NCI-H2081 treated with DMSO at 0.1 percent for 48 hours (cell line): ENCODE measurements at places on chromosomes 3 and 15.

DNA sequence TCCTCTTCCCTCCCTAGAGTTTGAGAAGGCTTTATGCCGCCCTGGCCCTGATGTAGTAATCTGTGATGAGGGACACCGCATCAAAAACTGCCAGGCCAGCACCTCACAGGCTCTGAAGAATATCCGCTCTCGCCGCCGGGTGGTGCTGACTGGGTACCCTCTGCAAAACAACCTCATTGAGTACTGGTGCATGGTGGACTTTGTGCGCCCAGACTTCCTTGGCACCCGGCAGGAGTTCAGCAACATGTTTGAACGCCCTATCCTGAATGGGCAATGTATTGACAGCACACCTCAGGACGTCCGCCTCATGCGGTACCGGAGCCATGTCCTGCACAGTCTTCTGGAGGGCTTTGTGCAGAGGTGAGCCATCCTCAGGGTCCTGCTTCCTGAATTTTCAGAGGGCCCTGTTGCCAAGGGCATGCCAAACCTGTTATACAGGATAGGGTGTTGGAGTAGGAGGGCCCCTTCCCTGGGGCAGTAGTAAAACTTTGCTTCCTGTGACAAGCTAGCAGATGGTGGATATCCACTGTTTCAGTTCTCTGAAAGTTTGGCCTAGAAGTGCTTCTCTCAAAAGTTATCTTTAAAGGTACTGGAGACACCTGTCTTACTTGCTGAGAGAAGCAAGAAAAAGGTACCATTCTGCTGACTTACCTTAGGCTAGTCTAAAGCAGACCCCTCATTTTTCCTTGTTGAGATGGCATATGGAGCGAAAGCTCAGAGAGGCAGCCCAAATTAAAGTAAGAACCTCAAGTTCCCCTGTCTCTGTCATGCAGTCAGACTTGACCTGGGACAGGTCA lies 33.7 kb upstream of the TEX264 start:
- DNase-seq: no peak

GRCh38 chr3:31275038-31275572 lies 257.6 kb upstream of the STT3B start:
- no peak for DNase-seq

GRCh38 chr3:38840987-38841386 lies 25.0 kb upstream of the SCN10A start:
- no peak for DNase-seq

DNA sequence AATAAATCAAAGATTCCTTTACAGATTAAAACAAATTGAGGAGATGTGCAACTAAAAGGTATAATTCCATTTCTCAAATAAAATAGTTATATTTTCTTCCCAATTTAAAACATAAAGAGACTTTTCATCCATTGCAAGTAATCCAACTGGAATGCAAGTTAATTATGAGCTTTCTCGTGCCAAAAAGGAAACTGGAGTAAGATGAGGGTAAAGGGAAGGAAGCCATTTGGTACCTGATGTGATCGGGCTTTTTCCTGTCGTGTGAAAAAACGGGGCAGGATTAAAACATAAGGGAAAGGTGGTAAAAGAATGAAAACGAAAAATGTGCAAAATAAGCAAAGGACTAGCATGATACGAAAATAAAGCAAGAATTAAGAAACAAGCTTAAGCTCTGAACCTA lies 41.8 kb upstream of the XXYLT1 start:
- DNase-seq: no peak

DNA sequence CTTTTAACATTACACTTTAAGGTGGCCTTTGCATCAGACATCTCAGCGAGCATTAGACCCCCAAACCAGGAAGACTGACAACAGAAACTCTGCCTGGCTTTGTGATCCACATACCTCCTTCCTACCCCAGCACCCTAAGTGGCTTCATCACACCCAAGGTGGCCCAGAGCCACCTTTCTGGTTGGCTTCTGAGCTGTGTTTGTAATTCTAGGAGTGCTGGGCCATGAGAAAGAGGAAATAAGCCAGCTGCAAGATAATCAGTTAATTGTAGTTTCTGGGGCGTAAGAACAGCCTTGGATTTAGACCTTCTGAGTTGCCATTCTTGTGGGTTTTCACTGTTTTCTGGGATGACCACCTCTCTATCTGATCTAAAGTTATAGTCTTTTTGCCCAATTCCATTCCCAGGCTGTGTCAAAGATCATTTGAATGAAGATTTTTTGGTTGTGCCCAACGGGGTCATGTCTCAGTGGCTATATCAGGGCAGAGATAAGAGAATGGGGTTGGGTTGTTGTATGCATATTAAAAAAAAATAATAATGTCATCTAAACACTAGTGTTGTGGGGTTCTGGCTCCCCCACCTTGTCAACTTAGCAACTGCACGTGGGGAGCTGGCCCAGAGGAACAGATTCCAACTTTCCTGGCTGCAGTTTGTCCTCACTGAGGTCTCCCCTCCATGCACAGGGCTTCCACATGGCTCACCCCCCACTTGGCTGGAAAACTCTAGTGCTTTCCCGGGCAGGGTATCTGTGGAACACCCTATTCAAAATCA lies 234.8 kb upstream of the WNT5A start:
- no peak for DNase-seq

DNA sequence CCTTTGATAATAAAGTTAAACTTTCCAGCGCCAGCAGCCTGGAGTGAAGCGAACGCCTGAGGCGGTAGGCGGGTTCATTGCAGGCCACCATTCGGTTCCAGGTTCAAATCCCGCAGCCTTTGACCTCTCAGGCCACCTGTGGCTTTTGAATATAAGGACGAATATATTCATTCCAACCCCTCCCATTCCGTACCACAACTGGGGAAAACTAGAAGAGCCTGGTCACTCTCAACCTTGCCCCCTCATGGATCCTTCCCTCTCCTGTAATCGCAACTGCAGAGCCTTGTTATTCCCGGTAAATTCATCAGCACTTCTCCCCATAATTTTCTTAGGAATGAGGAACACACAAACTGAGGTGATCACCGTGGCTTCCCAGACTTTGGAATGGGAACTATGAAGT lies 35.2 kb downstream of the ZIC4 start:
- DNase-seq: no peak

DNA sequence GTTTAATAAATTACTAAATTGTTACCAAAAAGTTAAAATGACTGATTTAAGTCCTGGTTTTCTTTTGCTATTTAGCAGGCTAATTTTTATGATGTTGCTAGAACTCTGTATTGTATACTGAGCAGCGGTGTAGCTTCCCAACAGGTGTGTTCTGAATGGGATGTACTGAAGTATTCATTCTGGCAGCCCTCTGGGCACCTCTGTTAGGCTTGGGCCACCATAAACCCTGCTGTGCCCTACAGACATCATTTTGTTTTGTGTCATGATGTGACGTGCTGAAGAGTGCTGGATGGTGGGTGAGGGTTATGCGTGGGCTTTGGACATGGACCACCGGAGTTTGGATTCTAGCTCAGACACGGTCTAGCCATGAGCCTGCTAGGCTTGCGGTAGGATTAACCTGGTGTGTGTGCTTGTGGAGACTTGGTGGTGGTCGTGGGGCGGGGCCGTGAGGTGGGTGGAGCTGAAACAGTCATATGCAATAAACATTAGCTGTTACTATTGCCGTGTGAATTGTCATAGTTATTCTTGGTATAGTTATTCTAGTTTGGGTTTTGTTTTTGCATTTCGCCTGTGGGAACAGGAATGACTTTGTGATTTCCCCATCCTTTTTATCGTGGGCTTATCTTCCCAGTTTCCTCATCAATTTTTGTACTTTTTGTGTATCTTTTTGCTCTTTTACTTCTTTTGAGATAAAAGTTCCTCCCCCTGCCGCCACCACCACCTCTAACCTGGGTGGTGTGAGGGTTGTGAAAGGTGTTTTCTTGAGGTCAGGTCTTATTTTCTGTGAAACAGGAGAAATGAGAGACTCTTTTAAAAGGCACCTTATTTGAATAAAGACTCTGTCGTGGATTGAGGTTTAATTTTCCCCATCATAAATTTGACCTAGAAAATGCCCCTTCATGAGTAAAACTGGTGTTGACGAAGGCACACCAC lies 93.7 kb downstream of the MCTP2 start:
- no peak for DNase-seq

- DNase-seq: peak; percentile 36
Measured at GRCh38 chr3:181683563-181683962, 28.2 kb upstream of the SOX2 start.

DNA sequence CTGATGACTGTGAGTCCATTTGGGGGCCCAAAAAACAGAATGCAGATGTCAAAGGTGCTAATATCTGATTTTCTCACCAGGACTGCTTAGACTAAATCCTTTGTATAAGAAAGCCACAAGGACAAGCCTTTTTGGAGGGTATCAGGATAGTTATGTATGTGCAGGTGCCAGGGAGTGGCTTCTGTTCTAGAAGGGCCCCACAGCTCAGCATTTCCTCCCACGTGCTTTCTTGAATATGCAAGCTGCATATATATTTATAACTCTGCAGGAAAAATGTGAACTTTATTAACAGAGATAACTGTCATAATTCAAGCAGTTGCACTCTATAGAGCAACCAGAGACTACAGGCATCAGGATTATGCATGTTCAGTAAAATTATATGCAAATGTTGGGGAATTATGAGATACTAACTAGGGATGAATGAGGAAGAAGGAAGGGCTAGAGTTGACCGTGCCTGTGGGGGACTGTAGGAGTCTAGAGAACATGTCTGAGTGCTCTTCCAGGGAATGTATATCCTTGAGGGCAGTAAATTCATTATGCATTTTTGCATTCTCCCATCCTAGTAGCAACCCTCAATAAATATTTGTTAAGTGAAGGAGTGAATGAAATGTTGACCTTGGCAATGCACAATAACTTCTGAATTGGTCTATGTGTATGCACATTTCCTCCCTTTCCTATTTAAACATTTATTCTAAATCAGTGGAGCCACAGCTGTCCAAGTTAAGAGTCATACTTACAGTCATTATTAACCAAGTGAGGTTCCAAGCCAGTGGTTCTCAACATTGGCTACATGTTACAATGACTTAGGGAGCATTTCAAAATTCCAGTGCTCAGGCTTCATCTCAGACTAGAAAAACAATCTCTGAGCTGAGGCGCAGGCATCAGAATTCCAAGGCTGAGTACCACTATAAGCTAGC lies 94.8 kb upstream of the ANKRD28 start:
- DNase-seq: no peak

GRCh38 chr3:49703443-49703927 lies 14.1 kb downstream of the RNF123 start:
- no peak for DNase-seq

DNA sequence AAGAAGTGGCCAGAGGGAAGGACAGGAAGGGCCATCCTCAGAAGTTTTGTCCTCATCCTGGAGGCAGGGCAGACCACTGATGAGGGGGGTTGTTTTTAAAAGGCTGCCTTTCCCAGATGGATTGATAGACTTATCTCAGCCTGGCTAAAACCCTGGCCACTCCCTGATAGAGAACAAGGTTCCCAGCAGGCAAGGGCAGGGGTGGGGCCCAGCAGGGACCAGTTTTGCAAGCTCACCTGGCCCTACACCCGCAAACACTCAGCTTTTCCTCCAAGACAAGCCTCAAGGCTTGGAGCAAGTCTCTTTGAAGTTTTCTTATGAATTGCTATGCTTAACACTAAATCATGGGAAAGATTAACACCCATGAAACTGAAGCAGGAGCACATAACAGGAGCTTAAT lies 9.1 kb downstream of the LIPC start:
- no peak for DNase-seq

GRCh38 chr3:86986671-86987420 lies 4.1 kb downstream of the VGLL3 start:
- DNase-seq: no peak

DNA sequence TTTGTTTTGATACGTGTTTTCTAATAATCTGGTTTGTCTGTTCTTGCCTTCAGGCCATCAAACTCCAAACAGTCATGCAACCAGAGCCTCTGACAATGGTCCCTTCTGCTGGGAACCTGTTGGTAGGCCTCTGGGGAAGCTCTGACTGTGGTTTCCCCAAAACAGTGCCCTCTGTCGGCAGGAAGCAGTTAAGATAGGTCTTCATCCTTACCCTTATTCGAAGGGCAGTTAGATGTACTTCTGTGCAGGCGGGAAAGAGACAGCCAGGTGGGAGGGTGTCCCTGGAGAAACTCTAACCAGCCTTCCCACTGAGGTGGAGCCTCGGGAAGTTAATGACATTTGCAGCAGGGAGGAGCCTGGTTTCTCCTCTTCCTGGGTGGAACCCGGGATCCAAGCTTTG lies 81.6 kb upstream of the CHMP2B start:
- no peak for DNase-seq

DNA sequence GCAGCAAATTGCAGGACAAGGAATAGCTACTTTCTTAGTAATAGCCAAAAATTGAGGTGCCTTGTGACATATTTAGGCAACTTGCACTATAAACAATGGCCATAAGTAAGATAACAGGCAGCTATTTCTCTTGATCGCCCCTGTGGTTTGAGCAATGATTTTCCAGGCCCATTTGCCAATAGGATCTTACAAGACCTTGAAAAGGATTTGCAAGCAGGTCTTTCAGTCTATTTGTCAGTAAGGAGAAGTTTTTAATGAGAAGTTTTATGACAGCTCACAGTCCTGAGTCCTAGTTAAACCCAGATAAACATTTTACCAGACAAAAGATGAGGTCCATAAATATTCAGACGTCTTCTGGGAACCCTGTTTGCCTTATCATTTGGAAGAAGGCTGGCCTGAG lies 645.5 kb downstream of the RBMS3 start:
- no peak for DNase-seq

DNA sequence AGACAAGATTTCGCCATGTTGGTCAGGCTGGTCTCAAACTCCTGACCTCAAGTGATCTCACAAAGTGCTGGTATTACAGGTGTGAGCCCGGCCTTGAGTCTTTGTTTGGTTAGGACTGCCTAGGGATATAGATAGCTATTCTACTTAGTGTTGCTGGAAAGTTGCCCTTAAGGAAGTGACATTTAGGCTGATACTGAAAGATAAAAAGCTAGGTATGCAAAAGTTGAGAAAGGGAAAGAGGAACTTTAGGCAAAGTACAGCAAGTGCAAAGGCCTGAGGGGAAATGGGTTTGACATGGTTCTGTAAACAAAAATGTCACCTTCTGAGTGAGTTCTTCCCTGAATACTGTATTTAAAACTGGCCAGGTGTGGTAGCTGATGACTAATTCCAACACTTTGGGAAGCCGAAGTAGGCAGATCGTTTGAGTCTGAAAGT lies 111.5 kb downstream of the ZNF609 start:
- DNase-seq: no peak

DNA sequence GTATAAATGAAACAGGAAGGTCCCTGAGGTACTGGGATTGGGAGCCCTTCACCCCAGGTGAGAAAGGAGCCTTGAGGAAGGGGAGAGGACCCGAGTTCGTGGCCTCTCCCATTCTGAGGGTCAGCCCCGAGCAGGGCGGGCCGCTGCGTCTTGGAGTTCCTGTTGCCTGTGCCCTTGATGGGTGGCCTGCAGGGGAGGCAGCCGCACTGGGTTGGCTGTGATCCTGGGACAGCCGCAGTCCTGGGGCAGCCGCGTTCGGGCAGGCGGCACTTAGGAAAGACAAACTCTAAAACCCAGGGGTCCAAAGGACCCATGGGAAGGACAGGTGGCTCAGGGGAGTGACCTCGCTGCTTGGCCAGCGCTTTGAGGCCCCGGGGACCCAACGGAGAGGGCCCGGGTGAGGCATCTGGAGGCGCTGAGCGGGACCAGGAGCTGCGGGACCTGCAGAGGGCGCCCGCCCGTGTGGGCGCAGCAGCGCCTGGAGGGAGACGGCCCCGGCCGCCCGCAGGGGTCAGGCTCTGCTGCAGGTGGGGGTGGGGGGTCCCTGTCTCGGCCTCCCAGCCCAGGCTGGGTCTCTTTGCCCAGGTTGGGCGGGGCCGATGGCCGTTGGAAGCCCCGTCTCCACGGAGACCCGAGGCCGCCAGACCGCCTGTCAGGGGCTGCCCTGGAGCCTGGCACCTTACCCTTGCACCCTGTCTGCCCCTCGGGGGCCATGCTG lies 65.1 kb downstream of the HMCES start:
- no peak for DNase-seq

GRCh38 chr15:74793135-74794028 lies 11.5 kb downstream of the CSK start:
- DNase-seq: no peak
